ENCODE measurements at places on chromosomes 7 and 10.

- DNase-seq = no peak
Measured at GRCh38 chr7:140559410-140559809, 80.1 kb upstream of the MKRN1 start.

DNA sequence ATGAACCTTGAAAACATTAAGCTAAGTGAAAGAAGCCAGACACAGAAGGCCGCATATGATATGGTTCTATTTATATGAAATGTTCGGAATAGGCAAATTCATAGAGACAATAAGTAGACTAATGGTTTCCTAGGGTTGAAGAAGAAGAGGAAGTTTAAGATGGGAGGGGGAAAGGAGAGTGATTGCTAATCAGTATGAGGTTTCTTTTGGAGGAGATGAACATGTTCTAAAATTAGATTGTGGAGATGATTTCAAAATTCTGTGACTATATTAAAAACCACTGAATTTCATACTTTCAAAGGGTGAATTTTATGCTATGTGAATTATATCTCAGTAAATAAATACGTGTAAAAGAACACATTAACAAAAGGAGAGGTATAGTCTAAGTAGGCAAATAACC lies 176.4 kb upstream of the HPS1 start:
- DNase-seq = no peak

DNA sequence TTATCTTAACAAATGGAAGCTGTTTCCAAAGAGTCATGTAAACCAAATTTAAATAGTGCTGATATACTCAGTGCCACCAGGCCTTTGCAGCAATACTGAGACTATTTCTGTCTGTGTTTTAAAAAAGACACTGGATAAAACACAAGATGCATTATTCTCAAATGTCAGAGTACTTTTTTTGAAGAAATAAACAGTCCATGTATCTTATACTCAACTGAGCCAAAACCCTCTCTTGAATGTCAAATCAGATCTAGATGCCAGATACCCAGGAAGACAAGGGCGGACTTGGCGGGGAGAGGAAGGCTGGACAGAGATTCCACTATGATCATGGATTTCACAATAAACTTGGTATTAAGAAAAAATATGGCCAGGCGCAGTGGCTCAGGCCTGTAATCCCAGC lies 127.6 kb downstream of the COBL start:
- no peak for DNase-seq

GRCh38 chr10:132909491-132910071 lies 32.8 kb downstream of the CFAP46 start:
- DNase-seq = no peak

- no peak for DNase-seq
Measured at GRCh38 chr7:131498237-131498885, 58.1 kb downstream of the PODXL start.

GRCh38 chr7:140923358-140924006 lies 1.2 kb downstream of the BRAF start:
- peak; percentile 31 for DNase-seq

DNA sequence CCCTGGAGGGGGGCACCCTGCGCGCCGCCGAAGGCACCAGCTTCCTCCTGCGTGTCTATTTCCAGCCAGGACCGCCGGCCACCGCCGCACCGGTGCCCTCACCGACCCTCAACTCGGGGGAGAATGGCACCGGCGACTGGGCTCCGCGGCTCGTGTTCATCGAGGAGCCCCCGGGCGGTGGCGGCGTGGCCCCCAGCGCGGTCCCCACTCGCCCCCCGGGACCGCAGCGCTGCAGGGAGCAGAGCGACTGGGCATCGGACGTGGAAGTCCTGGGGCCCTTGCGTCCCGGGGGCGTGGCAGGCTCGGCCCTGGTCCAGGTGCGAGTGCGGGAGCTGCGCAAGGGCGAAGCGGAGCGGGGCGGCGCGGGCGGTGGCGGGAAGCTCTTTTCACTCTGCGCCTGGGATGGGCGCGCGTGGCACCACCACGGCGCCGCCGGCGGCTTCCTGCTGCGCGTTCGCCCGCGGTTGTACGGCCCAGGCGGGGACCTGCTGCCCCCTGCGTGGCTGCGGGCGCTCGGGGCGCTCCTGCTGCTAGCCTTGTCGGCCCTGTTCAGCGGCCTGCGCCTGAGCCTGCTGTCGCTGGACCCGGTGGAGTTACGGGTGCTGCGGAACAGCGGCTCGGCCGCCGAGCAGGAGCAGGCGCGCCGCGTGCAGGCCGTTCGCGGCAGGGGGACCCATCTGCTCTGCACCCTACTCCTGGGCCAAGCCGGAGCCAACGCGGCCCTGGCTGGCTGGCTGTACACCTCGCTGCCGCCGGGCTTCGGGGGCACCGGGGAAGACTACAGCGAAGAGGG lies 594 bp downstream of the CNNM1 start:
- peak; percentile 18 for DNase-seq

GRCh38 chr10:128110339-128110738 lies 15.9 kb downstream of the MKI67 start:
- DNase-seq = no peak

GRCh38 chr10:127067542-127068194 lies 128.7 kb downstream of the INSYN2A start:
- no peak for DNase-seq

- DNase-seq = no peak
Measured at GRCh38 chr10:17023386-17024298, 106.0 kb downstream of the CUBN start.

- no peak for DNase-seq
Measured at GRCh38 chr10:77317221-77317620, 320.4 kb downstream of the KCNMA1 start.

DNA sequence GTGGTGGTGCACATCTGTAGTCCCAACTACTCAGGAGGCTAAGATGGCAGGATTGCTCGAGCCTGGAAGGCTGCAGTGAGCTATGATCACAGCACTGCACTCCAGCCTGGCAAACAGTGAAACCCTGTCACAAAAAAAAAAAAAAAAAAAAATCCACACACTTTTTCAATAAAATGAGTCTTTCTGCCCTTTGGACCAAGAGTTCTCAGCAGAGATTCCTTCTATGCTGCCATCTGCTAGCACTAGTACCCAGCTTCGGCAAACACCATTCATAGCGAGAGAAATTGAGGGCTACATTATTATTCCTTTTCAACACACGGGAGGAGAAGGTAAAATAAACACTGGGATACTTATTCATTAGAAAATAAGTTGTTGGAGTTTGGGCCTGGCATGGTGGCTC lies 43.4 kb upstream of the CCDC7 start:
- DNase-seq = no peak

- peak; percentile 60 for DNase-seq
Measured at GRCh38 chr10:102413053-102413705, 5.4 kb downstream of the PSD start.

DNA sequence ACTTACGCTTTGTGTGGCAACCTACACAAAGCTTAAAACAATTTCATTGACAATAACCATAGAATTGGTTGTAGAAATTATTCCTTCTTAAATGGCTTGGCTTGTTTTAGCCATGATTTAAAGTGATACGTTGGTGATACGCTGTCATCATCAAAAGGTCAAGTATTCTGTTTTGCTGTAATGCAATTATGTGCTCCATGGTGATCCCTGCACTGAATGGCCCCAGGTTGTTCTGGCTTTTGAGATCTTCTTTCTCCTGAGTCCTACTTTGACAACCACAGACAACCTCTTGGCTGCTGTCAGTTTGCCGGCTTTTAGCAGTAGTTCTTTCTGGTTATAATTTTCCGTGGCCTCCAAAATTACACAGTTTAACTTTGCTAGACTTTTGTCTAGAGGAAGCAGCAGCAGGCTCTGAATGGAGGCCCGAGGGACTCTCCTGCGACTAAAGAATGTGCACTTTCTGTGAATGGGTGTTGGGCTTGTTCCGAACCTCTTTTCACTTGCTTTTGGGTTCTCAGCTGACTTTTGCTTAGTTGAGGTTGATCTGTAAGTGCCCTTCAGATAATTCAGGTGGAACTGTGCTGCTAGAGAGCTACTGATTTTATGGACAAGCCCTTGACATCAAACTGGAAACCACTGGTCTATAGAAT lies 104.7 kb downstream of the TMEM178B start:
- no peak for DNase-seq

DNA sequence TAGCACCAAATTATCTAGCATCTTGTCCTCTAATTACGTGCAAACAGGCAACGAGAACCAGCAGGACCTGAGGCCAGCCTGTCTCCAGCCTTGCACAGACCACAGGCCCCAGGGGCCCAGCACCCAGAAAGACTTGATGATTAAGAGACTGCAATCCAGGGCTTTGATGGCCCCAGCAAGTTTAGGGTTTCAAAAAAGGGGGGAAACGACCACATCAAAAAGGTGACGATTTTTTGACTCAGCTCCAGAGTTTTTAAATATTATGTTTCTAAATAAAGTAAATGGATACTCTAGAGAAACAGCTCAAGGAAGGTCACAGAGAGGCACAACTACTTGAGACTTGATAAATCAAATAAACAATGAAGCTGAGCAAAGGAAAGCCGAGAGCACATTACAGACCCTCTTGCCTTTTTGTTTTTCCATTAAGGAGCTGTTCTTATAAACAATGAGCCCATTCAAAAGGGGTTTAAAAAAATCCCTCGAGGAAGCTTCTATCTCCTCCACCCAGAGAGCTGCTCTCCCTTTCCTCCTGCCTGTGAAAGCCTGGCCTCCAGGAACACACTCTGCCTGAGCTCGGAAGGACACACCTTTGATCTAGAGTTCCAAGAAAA lies 44.1 kb downstream of the GLI3 start:
- no peak for DNase-seq

DNA sequence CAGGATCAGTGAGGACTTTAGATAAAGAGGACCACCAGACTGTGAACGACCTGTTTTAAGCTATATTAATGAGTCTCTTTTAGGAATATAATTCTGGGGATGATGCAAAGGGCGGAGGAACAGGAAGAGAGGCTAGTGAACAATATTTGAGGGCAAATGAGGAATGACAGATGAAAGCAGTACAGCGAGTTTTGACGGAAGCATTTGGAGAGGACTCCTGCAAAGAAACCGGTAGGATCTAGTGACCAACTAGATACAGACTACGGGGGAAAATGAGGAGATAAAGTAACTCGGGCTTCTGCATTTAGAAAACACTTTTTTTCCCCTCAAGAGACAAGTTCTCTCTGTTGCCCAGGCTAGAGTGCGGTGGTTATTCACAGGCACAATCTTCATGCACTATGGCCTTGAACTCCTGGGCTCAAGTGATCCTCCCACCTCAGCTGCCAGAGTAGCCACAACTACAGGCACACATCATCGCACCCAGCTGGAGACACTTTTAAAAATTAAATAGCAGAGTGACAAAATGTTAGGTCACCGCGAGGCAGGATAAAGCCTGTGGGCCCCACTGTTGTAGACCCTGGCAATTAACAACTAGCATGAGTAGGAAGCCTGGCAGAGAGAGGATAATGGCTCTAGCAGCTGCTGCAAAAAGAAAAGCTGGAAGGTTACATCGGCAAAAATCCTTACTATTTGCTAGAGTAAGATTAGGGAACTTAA lies 143.2 kb downstream of the SRPK2 start:
- no peak for DNase-seq

- DNase-seq = no peak
Measured at GRCh38 chr10:112649006-112649821, 202.2 kb downstream of the VTI1A start.

GRCh38 chr10:5523796-5524574 lies 776 bp upstream of the CALML3 start:
- peak; percentile 6 for DNase-seq

DNA sequence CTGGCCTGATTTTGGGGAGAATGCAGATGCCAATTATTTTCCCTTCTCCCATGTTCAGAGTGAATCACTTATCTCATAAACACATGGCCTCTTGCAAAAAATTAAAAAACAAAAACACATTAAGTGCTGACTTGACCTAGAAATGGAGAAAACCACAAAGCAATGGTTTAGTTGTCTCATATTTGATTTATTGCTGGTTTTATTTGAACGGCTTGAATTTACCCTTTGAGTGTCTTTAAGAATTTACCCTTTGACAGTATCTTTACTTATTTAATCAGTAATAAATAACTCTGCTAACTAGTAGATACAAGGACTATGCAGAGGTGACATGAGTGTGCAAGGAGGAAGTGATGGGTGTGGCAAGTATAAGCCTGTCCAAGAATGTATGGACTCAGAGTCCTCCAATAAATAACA lies 68.1 kb upstream of the GSDME start:
- no peak for DNase-seq

- no peak for DNase-seq
Measured at GRCh38 chr10:84563355-84563754, 235.0 kb downstream of the CCSER2 start.

GRCh38 chr10:45464958-45465567 lies 91.0 kb downstream of the ALOX5 start:
- DNase-seq = peak; percentile 88

- no peak for DNase-seq
Measured at GRCh38 chr10:131815266-131816156, 85.3 kb upstream of the PPP2R2D start.

DNA sequence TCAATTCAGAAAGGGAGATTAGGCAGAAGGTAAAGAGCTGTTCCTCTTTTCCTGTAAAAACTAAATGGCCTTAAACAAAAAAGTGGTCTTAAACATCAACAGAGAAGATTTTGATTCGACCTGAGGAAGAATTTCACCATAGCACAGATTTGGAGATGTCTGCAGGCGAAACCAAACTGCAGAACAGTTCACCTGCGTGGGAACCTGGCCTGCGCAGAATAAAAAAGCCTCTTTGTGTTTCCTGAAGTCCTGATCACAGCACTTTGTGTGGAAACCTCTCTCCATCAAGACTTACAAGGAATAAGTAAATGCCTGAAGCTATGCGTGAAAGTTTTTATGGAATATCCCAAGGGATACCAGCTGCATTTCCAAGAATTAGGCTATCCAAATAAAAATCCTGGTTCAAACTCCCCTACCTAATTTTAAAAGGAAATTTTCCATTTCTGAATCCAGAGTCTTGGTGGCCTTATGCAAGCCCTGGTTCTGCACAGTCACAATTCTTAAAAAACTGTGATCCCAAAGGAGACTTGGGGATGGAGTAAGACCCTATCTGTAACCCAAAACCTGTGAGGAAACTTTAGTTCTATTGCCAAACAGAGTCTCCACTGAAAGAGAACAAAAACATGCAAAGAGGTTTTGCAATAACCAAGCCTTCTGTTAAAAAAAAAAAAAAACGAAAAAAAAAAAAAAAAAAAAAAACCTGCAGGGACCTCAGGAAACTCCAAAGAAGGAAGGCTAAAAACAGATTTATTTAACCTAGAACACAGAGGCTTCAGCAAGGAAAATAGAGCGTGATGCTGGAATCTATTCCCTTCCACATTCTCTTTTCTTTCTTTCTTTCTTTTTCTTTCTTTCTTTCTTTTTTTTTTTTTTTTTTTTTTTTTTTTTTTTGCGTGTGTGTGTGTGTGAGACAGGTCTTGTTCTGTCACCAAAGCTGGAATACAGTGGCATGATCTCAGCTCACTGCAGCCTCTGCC lies 10.4 kb downstream of the CALML3 start:
- no peak for DNase-seq

DNA sequence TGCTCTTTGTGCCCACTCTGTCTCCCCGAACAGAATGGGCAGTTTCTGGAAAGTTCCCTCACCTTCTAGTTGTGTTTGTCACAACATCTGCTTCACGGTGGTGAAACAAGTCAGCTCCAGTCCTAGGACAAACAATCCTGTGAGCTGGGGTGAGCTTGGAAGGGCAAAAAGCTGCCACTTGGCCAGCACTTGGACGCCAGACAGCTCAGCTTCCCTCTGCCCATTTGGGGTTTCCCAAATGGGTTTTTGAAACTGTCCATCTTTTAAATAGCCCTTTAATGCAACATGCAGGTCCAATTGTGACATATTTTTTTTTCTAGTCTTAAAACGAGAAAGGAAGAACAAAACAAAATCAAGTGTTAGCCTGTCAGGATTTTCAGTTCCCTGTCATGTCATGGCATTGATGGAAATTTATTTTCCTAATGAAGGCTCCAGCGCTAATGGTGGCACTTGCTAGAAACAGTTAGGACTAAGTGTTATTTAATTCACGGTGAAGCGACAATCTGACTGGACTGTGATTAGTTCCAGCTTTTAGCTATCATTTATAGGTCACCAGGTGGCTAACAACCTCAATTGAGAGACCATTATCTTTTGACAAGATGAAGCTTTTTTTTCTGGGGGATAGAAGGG lies 181.7 kb downstream of the MYOF start:
- no peak for DNase-seq

All from head of caudate nucleus (tissue), 42 donors.